T-helper 17 cell (primary cell): ENCODE measurements at places on chromosomes 5 and 9. TPM values are rescaled to one million over a fixed set of nuclear protein-coding genes. Genes with fewer than 3 reads are reported as not detected.

The CTSV gene
- total RNA-seq, result not detected

The LHX3 gene
- 0.10 TPM for total RNA-seq

The TAF11L10 gene
- not detected for total RNA-seq

The TAF1L gene
- not detected for total RNA-seq

The STK32A gene
- total RNA-seq, result not detected

The FOXD1 gene
- not detected for total RNA-seq

The SLC36A3 gene
- not detected for total RNA-seq

The CDX1 gene
- not detected for total RNA-seq

The LCNL1 gene
- total RNA-seq, result 0.96 TPM

The TXNDC8 gene
- not detected for total RNA-seq

The NPR3 gene
- total RNA-seq, result 0.50 TPM

The ZDHHC12 gene
- 23.5 TPM for total RNA-seq

The ARID3C gene
- total RNA-seq, result not detected

DNA sequence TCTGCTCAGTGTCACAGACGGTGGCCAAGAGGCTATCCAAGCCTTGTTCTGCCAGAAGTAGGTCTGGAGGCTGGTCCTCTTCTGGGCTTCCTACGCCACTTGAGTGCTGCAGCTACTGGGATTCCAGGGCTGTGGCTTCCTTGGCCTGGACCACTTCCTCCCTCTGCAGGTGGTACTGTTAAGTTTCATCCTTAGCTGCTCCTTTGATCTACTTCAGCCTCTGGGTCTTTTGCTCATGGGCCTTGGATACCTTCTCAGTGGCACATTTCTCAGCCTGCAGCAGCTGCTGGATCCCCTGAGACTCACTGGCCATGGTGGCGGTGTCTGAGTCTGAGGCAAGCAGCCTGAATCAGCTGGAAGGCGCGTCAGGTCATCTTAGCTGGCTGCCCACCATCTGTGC lies 10.3 kb downstream of the CNOT8 start:
- DNase-seq, result no peak

- DNase-seq, result no peak
Observed at GRCh38 chr9:72394066-72394465, 29.1 kb upstream of the ZFAND5 start.

DNA sequence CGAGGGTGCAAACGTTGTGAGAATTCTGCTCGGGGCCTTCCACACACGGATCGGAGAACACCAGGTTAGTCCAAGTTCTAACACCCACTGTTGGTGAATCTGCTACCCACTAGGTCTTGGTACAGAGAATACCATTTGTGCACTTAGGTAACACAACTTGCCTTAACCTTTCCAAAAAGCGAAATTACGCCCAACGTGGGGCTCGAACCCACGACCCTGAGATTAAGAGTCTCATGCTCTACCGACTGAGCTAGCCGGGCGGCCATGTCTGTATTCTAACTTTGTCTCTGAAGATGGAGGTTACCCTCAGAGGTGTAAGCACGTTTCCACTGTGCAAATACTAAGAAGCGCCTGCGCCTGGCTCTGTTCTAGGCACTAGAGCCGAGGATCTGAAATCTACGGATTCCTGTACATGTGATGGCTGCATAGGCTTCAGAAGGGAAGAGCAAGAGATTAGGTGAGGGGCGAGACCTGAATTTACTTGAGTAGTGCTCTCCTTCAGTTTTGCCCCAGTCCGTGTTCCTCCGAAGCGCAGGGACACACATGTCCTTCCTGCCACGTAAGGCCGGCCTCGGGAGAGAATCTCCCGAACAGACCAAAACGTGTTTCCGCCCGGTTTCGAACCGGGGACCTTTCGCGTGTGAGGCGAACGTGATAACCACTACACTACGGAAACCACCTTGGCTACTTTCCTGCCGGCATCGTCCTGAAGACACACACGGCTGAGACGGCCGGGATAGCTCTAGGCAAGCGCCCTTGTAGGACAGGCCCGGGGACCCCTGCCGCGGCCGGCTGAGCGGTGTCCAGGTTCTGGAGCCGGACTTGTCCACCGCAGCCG lies 1.1 kb upstream of the TRIM41 start:
- DNase-seq, result peak; percentile 80

- no peak for DNase-seq
Observed at GRCh38 chr5:128002425-128002824, 81.1 kb upstream of the SLC12A2 start.

- no peak for DNase-seq
Observed at GRCh38 chr9:72592502-72593403, 71.3 kb downstream of the TMC1 start.

DNA sequence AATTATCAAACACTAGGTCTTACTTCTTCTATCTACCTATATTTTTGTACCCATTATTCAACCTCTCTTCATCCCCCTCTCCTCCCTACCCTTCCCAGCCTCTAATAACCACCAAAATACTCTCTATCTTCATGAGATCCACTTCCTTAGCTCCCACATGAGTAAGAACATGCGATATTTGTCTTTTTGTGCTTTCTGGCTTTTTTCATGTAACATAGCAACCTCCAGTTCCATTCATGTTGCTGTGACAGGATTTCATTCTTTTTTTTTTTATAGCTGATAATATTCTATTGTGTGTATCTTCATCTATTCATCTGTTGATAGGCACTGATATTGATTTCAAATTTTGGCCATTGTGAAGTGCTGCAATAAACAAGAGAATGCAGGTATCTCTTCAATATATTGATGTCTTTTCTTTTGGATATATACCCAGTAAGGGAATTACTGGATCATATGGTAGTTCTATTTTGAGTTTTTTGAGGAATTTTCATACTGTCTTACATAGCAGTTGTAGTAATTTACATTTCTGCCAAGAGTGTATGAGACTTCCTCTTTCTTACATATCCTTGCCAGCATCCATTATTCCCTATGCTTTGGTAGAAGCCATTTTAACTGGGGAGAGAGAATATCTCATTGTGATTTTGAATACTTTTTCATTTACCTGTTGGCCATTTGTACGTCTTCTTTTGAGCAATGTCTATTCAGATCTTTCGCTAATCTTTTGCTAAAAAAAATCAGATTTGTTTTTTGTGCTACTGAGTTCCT lies 156.8 kb downstream of the DCP2 start:
- no peak for DNase-seq

DNA sequence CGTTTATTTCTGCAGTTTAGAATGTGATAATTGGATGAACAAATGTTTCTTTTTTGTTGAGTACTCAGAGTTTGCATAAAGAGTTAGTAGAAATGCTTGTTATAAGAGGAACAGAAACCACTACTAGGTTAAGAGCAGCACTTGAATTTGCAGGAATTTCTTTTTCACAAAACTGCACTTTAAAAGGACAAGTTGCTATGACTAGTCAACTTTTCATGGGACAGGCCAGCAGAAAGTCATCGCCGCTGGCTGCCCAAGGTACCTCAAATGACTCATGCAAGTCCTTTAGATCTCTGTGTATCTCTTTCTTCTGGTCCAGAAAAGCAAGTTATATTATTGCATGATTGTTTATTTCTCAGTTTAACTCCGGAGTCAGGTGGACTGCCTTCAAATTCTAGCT lies 97.3 kb upstream of the HMHB1 start:
- no peak for DNase-seq

GRCh38 chr5:139648205-139649081 lies at the start of gene CXXC5:
CXXC5 (plus strand) TSS chr5:139648349; CDS start chr5:139680524, 32,175 bp downstream.
- DNase-seq, result no peak

DNA sequence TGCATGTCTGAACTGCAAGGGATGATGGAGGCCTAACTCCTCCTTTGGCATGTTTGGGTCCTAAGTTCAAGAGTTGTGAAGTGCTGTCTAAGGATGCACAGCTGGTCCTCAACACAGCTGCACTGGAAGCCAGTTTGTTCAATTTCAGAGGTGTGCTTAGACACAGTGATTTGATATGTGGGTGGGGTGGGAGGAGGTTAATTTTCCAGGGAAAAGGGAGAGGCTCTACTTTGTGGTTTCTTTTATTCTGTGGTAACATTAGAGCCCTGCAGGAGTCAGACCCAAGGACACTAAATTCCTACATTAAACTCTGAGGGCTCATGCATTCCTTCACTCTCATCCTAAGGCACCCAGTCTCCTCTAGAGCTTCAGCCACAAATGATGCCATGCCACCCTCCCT lies 188.4 kb upstream of the MAST4 start:
- DNase-seq, result no peak

GRCh38 chr9:99690573-99690972 lies 131.1 kb upstream of the NR4A3 start:
- no peak for DNase-seq

DNA sequence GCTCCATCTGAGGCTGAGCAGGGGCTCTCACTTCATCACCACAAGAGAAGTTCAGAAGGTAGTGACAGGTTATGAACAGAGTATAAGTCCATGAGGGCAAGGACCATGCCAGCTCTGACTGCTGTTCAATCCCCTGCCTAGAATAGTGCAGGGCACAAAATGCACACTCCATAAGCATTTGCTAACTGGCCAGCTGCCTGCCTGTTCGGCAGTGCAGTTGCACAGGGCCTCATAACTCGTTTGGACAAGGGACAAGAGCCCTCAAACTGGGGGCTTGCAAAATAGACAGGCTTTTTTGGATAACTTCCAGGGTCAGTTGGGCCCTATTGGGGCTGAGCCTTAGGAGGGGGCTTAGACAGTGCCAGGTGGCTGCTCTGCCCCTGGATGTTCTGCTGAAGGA lies 21.1 kb downstream of the SPARC start:
- DNase-seq, result no peak

DNA sequence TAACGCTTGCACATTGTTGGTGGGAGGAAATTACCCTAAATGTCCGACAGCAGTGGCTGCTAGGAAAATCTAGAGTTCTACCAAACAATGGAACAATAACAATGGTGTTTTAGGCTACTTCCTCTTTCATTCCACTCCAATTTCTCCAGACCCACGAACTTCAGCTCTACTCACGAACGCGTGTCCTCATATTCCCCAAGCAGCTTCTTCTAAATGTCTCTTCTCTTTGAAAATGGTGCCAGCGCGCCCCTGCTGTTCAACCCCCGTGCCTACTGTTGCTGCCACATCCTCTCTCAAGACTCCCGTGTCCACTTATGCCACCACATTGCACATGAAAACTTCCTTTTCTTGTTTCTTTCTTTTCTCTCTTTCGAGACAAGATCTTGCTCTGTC lies 25.6 kb downstream of the OR2V2 start:
- no peak for DNase-seq

- DNase-seq, result peak; percentile 45
Observed at GRCh38 chr9:21395778-21396717, 10.8 kb upstream of the IFNA2 start.

GRCh38 chr9:130472184-130472705 lies 27.5 kb downstream of the ASS1 start:
- DNase-seq, result no peak

DNA sequence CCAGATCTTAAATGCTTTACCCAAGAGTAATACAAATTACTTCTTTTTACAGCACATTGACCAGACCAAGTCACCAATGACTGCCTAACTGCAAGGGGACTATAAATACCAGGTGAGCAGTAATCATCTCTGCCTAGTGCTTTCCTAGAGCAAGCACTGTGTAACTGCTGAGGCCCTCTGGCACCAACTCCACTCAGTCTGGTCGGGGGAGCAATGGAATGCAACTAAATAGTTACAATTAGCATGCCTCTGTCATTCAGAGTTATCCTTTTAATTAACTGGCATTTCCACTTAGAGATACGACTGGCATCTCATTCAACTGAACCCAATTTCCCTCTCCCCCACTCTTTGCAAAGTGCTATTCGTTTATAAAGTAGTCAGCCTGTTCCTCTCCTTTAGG lies 1309.1 kb upstream of the DMAC1 start:
- DNase-seq, result no peak

DNA sequence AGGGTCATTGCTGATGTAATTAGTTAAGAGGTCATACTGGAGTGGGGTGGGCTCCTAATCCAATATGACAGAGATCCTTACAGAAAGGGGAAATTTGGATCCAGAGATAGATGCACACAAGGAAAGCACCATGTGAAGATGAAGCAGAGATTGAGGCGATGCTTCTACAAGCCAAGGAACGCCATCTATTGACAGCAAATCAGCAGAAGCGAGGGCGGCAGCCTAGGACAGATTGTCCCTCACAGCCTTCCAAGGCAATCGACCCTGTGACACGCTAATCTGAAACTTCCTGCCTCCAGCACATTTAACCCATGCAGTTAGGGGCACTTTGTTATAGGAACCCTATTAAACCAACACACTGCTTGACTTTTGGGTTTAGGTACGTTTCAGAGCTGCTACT lies 285.1 kb upstream of the DAP start:
- no peak for DNase-seq

- DNase-seq, result no peak
Observed at GRCh38 chr9:78280982-78281668, 15.8 kb upstream of the PSAT1 start.

DNA sequence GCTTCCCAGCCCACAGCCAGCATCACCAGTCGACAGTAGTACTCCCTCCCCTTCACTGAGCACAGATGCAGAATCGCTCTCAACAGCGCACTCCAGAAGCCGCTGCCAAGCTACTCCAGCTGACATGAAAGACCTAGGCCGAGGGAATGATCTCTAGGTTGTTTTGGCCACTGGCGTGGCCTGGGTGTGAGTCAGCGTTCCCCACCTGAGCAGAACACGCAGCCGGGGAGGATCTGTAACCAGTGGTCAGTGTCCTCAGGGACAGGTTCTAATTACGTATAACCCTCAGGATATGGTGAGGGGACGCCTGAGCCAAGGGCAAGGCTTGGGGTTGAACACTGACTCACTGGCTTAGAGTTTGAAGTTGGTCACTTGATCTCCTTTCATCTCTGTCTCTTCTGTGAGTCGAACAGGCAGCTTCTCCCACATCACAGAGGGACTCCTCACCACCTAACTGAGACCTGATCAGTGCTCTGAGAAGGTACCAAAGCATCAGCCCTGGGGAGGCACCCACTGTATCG lies 76.9 kb upstream of the IL17B start:
- no peak for DNase-seq

- no peak for DNase-seq
Observed at GRCh38 chr5:121913418-121913817, 48.4 kb upstream of the SRFBP1 start.

- no peak for DNase-seq
Observed at GRCh38 chr9:7542693-7543092, 256.9 kb downstream of the DMAC1 start.

GRCh38 chr5:100722657-100723056 lies 180.4 kb downstream of the ST8SIA4 start:
- DNase-seq, result no peak

DNA sequence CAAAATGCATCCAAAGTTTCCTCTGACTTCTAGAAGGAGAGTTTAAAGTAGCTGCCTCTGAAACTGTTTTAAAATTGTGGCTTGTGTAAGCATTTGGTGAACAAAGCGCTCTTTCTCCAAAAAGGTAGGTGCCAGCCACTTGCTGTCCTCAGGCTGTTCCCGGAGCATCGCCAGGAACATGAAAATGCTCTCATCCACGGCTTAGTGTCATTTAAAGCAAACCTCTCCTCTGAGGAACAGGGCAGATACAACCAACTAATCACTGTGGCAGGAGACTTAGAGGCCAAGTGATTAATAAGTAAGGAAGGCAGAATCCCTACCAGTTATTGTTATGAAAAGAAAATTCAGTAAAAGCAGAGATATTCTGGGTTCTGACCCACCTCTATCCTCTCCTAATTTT lies 165.6 kb downstream of the DCP2 start:
- no peak for DNase-seq
